ENCODE measurements at places on chromosomes 5 and 9.

DNA sequence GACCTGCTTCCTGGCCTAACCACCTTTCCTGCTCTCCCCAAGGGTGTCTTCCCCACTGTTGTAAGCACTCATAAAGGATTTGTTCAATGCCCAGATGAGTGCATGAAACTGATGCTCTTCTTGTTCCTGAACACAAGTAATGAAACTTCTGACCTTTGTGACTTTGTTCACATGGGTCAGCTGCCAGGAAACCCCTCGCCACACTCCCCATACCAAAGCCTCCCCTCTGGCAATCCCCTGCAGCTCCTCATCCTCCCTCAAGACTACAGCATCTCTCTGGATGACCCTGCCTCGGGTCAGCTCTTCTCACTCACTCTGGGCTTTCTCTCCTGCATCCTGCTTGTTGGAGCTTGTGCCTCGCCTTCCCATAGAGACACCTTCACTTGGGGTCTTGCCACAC, 72.2 kb upstream of the SPTLC1 start:
- no peak for DNase-seq

DNA sequence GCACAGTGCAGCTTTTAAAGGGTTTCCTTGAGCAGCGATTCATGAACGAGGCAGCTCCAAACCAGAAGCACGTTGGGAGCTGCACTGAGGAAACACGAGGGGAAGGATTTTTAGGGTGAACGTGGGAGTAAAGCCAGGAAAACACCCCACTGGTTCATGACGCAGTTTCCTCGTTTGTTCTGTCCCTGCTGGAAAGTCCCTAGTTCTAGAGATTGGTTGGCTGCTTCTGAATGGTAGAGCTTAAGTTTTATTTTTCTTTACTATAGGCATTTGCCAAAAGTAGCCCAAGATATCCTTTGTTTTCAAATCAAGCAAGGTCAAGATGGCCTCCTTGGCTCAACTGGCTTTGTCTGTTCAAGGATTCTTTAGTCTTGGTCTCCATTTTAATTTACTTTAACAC, 116.5 kb upstream of the CACNA1B start:
- DNase-seq = no peak

DNA sequence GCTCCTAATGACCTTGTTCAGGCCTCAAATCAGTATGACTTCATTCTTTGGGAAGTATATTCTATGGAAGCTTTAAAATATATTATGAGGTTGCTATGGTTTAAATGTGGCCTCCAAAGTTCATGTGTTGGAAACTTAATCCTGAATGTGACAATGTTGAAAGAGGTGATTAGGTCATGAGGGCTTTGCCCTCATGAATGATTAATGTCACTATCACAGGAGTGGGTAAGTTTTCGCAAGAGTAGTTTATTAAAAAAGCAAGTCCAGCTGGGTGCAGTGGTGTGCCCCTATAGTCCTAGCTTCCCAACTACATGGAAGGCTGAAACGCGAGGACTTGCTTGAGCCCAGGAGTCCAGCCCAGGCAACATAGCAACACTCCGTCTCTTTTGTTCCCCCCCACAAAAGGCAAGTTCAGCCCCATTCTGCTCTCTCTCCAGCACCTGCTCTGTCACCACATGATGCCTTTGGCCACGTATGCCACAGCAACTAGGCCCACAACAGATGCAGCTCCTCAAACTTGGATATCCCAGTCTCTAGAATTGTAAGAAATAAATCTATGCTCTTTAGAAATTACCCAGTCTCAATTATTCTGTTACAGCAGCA, 105.3 kb downstream of the SIL1 start:
- DNase-seq = no peak

DNA sequence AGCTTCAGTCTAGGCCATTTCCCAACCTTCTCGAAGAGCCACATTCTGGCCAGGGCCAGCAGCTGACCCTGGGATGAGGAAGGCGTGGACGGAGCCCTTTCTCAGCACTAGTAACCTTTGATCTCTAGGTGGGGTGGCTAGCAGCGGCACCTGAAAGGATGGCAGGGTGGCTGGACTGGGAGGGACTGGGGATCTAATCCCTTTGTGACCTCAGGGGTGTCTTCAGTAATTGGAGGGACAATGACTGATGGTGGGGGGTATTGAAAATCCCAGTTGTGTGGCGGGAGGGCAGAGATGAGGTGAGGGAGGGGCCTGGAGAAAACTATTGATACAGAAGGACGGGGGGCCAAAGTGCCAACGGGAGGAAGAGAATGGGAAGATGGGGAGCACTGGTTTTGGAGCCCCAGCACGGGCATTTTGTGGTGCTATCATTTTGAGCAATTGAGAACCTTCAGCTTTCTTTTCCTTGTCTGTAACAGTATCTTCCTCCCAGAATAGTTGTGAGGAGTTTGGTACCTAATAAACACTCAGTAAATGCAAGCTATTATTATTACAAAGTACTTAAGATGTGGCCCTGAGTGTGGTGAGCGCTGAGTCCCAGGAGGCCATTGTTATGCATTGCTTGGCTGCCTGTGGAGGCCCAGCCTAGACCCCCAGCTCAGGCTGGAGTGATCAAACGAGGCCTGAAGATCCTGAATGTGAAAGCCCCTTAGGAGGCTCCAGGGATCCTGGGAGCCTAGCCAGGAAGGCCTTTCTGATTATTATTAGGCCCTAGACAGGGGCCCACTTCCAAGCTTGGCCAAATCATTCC, 37.3 kb upstream of the UBE2D2 start:
- no peak for DNase-seq

- DNase-seq = no peak
Observed at GRCh38 chr9:120882935-120883607, 6.1 kb upstream of the PHF19 start.

- no peak for DNase-seq
Observed at GRCh38 chr5:44795496-44795895, 13.3 kb upstream of the MRPS30 start.

- no peak for DNase-seq
Observed at GRCh38 chr9:124410321-124410913, 4.8 kb downstream of the PSMB7 start.

DNA sequence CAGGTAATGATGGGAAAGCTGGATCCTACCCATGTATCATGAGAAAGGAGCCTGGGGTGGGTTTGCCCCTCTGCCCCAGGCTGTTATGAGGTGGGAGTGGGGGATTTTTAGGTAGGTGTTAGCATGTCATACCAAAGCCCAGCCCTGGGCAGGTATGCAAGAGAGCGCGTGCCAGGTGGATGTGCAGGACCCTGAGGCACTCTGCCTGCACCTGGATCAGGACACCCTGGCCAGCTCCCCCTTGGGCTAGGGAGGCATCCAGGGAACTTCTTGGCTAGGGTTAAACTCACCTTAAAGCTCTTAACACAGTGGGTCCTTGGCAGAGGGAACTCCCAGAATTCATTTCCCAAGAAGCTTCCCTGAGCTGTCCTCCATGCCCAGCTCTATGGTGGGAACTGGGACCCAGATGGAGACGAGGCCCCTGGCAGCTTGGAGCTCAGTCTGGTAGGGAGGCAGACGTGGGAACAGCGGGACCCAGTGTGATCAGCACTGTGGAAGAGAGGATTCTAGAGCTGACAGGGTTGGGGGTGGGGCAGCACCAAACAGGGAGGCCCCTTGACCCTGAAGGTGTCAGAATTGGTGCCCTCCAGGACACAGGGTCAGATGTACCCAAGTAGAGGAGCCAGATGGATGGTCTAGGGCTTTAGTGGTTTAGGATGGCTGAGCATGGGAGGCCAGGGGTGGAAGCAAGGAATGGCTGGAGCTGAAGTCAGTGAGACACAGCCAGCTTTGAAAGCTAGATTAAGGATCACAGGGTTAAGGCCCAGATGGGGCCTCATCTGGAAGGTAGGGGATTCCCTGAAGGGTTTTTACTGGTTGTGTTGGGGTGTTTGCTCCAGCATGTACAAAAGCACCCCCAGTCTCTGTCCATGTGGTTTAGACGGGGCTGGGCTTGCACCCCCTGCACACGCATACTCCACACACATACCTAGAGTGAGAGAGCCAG, 2.2 kb upstream of the PRR7 start:
- no peak for DNase-seq

- no peak for DNase-seq
Observed at GRCh38 chr5:181045316-181045715, 5.2 kb downstream of the BTNL9 start.

DNA sequence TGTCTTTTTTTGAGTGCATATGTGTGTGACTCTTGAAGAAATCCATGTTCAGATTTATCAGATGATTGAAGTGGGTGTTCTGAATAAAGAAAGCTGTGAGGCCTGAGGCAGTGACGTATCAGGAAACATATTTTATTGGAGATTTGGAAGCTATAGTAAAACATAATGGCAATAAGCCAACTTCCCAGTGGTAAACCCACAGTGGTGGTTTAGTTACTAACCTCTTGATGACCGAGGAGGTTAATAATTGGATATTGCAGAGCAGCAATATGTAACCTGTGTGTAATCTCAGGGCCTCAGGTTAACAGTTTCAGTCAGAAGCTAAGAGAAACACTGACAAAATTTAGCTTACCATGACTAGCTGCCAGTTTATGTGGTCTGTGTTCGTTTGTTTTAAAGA, 6.9 kb downstream of the RGMB start:
- DNase-seq = no peak

- no peak for DNase-seq
Observed at GRCh38 chr9:127770583-127770904, 7.9 kb downstream of the SH2D3C start.

- DNase-seq = no peak
Observed at GRCh38 chr5:92283521-92283920, 900.4 kb upstream of the ARRDC3 start.

GRCh38 chr9:134378901-134379338, 52.7 kb downstream of the RXRA start:
- DNase-seq = no peak

DNA sequence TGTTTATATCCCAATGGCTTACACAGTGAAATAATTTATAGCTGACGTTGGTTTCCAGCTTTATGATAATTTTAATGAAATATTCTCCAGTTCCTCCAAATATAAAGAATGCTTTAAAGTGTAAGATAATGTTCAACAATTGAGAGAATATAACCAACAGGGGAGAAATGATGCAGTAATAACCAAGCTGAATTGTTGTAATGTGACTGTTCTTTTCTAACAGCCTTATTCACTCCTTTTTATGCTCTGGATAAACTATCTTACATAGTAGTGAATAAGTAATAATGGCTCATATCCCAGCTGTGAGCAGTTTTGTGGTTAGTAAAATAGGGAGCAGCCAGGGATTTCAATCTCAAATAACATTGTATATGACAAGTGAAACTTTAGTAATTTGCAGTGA, 2348.7 kb upstream of the ACO1 start:
- no peak for DNase-seq

GRCh38 chr5:179194941-179195381, 134.8 kb downstream of the ZNF354C start:
- DNase-seq = no peak

- DNase-seq = no peak
Observed at GRCh38 chr9:72537011-72537545, 15.7 kb downstream of the TMC1 start.

- no peak for DNase-seq
Observed at GRCh38 chr5:133457439-133458355, 154.6 kb downstream of the FSTL4 start.

DNA sequence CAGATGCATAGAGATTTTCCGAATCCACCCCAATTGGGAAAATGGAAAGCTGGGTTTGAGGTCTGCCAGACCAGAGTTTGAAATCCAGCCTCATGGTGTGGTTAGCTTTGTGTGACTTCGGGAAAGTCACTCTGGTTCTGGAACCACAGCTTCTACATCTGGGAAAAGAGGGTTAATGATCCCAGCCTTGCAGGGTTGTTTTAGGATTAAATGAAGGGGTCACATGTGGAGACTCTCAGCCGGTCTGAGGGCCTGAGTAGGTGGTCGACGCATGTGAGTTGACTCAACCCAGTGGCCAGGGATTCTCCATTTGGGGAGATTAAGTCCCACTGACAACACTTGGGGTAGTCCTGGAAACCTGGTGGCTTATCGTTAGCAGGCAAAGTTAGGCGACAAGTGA, 6.1 kb downstream of the ZNF618 start:
- DNase-seq = no peak

GRCh38 chr5:41410307-41410706, 100.1 kb downstream of the PLCXD3 start:
- no peak for DNase-seq

GRCh38 chr9:98084396-98084795, 27.9 kb downstream of the NANS start:
- DNase-seq = no peak

GRCh38 chr9:38141746-38142591, 72.9 kb upstream of the SHB start:
- no peak for DNase-seq

- DNase-seq = no peak
Observed at GRCh38 chr5:74200560-74200959, 440.0 kb downstream of the ENC1 start.

DNA sequence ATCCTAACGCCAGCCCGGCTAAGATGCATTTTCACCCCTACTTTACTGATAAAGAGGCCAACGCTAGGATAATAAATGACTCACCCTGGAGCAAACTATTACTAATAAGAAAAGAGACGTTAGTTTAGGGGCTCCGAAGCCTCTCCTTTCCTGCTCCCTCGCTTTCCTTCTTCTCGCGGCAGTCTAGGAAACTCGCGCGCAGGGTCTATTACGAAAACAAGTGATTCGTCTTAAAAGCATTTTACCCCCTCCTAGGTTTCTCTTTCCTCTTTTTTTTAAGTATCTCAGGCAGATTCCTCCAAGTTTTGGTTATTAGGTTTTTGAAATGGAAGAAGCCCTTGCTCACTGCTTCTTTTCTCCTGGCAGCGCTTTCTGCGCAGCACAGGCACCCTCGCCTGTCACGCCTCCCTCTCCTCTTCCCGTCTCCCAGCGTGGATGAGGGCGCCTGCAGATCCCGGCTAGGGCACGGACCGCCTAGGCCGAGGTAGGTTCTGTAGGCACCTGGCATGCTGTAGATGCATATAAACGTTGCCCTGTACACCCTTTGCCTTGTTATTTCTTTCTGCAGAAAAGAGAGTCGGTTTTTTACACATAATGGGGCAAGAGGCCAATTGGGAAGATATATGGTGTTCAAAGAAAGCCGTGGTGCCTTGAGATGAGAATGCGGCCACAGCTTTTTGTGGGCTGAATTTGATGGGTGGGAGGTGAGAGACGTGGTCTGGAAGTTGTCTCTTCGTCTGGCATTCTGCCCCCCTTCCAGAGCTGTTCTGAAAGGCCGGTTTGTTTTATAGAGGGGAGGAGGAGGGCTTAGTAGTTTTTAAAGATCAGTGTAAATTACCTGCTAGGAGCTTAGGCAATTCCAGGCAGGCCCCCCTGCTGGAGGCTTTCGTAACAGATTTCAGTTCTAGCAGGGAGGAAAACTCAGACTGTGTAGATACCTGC, 983 bp downstream of the GCNT1 start:
- DNase-seq = no peak

GRCh38 chr5:105952875-105953274, 1717.9 kb downstream of the EFNA5 start:
- DNase-seq = no peak

DNA sequence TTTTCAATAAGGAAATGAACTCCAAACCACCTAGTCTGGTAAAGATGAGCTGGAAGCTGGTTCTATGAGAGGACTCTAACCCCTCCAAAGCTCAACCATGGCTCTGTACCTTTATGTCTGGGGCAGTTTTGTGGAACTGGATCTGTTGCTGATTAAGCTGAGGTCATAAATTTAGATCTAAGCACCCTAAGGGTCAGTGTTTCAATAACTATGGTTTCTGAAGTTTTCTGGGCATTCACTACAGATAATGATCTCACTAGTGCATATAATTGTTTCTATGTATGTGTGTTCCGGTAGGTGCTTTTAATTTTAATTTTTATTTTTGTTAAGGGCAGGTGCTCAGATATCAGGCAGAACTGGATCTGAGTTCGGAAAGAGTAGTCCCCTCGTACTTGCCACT, 258.7 kb upstream of the PANK3 start:
- DNase-seq = no peak

GRCh38 chr9:95478335-95478734, 38.4 kb downstream of the PTCH1 start:
- no peak for DNase-seq

- no peak for DNase-seq
Observed at GRCh38 chr5:31688515-31689092, 49.7 kb downstream of the PDZD2 start.

All from stimulated activated naive CD8-positive, alpha-beta T cell treated with anti-CD3 and anti-CD28 coated beads, Interleukin-15, amount 100 ng/mL, for 72 hours (primary cell).